A172 (cell line): ENCODE measurements at places on chromosomes 7 and 10.

DNA sequence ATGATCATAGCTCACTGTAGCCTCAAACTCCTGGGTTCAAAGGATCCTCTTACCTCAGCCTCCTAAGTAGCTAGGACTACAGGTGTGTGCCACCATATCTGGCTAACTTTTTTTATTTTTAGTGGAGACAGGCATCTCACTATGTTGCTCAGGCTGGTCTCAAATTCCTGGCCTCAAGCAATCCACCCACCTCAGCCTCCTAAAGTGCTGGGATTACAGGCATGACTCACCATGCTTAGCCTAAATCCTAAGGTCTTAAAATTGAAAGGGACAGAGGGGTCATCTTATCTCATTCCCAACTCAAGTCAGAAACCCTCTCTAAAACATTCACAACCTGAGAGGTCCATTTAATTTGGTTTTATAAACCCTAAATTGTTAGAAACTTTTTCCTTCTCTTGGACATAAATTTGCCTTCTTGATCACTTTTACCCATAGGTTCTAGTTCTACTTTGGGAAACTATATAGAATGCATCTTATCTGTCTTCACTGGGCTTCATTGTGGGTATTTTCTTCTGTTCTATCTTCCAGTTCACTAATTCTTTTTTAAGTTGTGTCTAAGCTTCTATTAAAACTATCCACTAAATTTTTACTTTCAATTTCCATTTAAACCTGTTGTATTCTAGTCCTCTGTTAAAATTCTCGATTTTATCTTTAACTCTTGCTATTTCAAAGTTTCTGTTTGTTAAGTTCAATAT lies 183.4 kb upstream of the KAT6B start:
- DNase-seq = no peak

GRCh38 chr10:95242581-95243317 lies 48.1 kb downstream of the PDLIM1 start:
- peak; percentile 76 for DNase-seq

- no peak for DNase-seq
Observed at GRCh38 chr10:10869592-10869991, 148.1 kb upstream of the CELF2 start.

- DNase-seq = no peak
Observed at GRCh38 chr10:124509880-124510632, 48.4 kb downstream of the LHPP start.

DNA sequence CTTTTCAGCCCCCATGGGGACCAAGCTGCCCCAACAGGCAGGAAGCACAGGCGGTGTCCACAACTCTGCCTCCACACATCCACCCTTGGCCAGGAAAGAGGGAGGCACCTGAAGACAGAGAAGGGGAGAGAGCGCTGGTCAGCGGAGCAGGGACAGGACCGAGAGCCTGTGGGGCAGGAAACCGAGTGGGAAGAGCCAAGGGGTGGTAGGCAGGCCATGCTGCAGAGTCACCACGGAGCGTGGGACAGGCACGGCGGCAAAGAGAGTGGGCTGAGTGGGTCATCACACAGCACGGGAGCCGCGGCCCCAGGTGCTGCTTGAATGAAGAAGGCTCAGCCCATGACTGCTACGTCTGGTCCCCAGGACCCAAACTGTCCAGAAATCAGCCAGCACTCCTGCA lies 109.8 kb downstream of the PTPRN2 start:
- no peak for DNase-seq

- no peak for DNase-seq
Observed at GRCh38 chr7:138979226-138979979, 1.8 kb downstream of the KIAA1549 start.

DNA sequence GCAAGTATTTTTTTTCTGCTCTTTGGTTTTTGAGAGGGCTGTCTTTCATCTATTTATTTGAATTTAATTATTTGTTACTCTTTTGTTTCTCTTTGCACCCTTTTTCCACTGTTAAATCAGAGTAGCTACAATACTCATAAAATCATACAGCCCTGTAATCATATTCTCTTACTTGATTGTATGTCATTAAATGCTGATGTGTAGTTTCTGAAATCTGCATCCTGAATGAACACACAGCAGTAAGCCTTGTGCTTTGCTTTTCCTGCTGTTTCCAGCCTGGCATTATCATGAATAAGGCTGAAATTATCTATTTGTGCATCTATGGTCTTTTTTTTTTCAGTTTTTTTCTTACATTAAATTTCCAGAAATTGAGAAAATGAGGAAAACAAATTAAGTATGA lies 4.1 kb downstream of the LRRC18 start:
- DNase-seq = no peak

- no peak for DNase-seq
Observed at GRCh38 chr7:7219216-7219615, 36.9 kb downstream of the C1GALT1 start.

GRCh38 chr10:69716711-69717560 lies 84.8 kb upstream of the COL13A1 start:
- DNase-seq = peak; percentile 48

GRCh38 chr10:85318809-85319807 lies 990.7 kb downstream of the CCSER2 start:
- peak; percentile 72 for DNase-seq

DNA sequence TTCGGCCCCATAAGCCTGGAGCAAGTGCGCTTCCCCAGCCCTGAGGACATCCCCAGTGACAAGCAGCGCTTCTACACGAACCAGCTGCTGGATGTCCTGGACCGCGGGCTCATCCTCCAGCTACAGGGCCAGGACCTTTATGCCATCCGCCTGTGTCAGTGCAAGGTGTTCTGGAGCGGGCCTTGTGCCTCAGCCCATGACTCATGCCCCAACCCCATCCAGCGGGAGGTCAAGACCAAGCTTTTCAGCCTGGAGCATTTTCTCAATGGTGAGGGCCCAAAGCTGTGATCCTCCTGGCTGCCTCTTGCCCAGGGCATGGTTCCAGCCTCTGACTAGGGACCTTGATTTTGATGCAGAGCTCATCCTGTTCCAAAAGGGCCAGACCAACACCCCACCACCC lies 10.1 kb downstream of the IRF5 start:
- peak; percentile 4 for DNase-seq

DNA sequence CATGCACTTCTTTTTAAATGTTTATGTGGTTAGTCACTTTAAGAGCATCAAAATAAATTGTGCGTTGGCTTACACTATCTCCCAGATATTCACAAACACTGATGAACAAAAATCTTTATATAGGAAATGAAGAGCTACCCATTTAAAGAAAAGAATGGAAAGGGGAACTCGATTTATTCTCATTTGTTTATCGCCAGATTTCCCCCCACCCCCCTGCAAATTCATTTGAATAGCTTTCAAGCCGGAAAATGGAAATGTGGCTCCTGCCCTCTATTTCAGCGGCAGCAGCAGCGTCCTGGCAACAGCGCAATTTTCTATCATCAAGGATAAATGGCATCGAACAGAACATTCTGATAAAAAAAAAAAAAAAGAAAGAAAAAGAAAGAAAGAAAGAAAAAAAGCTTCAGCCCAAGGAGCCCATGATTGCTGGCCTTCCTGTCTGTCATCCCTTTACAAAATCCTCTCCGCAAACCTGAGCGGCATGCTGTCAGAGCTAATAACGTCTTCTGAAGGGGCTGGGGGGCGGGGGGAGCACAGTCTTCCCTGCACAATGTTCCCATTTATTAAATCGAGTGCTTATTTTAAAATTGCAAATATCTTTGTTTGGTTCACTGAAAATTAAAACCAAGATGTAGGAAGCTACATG lies 13.7 kb upstream of the DLX6 start:
- no peak for DNase-seq

GRCh38 chr10:97353945-97354344 lies 19.4 kb upstream of the FRAT2 start:
- no peak for DNase-seq

DNA sequence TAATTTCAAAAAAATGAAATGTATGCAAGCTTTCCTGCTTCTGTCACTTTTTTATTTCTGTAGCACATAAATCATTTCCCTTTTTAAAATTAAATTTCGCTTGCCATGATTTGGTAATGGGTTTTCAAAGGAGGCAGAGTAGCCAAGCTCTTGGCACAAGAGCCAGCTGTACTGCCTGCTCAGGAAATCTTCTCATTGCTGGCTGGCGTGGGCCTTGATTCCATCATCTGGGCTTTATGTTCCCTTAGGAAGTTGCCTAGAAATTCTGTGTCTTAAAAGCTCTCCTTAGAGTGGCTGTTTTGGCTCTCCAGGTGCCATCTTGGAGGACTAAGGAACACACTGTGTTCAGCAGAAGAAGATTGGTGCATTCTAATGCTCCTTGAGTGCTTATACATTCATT lies 107.4 kb downstream of the ARID5B start:
- DNase-seq = no peak

DNA sequence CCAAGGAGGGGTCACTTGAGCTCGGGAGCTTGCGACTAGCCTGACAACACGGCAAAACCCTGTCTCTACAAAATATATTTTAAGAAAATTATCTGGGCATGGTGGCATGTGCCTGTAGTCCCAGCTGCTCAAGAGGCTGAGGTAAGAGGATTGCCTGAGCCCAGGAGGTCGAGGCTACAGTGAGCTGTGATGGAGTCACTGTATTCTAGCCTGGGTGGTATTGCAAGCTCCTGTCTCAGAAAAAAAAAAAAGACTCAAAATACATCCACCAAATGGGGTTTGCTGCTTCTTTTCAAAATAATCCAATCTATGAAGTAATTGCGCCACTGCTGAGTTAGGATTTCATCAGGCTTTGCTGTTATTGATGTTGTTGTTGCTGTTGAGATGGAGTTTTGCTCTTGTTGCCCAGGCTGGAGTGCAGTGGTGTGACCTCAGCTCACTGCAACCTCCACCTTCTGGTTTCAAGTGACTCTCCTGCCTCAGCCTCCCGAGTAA lies 11.1 kb upstream of the VIM start:
- no peak for DNase-seq

GRCh38 chr7:37703361-37703760 lies 19.8 kb downstream of the GPR141 start:
- no peak for DNase-seq

- DNase-seq = peak; percentile 69
Observed at GRCh38 chr7:148914208-148914777, 30.2 kb upstream of the EZH2 start.

GRCh38 chr10:10482613-10483012 lies 535.1 kb upstream of the CELF2 start:
- no peak for DNase-seq

DNA sequence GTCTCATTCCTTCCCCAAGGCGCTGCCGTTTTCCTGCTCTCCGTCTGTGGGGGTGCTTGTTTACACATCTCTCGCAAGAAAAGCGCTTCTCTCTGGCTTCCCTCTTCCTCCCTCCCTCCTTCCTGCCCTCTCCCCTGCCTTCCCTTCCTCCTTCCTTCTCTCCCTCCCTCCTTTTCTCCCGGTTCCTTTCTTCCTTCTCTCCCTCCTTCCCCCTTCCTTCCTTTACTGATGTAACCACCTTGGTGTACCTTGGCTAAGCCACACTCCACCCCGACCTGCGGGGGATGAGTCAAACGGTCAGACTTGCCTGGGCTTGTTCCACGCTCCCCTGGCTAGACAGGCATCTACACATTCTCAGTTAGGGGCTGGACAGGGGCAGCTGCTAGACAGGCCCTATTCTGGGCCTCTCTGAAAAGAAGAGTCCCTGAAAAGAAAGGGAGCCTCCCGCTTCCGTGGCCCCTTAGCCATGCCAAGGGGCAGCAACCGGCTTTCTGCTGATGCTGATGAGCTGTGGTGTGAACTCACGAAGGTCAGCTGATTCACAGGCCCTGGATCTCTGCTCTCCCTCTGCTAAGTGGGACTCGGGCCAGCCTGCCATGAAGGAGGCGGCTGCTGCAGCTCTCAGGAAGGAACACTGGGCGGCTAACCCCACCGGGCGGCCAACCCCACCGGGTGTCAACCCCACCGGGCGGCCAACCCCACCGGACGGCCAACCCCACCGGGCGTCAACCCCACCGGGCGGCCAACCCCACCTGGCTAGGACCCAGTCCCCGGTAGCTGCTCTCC lies 216.8 kb downstream of the TCERG1L start:
- no peak for DNase-seq

- DNase-seq = peak; percentile 64
Observed at GRCh38 chr10:71319042-71319799, at the start of gene SLC29A3. TSS of gene SLC29A3 (plus strand) at chr10:71319259. CDS start at chr10:71319310, 51 bp downstream.

DNA sequence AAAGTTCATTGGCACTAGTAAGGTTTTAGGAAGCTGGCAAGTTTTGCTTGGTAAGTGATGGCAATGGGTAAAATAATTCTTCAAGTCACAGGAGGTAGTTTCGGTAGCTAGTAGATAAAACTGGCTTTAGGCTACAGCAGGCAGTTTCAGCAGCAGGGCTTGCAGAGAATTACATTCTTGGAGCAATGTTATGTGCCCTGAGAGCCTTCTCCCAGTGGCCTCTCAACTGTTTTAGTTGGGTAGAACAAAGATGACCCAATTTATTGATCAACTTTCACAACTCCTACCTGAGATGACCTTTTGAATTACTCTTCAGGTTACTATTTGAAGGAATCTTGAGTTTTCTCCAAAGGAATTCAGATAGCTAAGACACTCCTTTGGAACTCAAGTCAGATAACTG lies 16.4 kb upstream of the NFE2L3 start:
- no peak for DNase-seq

DNA sequence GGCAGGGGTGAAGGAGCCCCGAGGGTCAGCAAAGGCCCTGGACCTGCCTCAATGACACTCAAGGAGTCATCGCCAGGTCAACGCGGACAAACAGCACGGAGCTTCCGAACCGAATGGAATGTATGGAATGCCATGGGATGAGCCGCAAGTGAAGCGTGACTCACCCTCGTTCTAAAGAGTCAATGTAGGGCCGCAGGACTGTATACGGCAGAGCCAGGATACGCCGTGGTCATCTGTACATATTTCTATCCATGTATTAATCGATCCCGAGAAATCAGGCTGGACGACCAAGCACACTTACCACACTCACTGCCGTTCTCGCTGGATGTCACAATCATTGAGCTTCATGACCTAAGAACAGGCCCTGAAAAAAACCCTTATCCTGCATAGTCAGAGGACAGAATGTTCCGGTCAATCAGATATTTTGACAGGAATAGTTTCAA lies 4.3 kb downstream of the SNX8 start:
- peak; percentile 95 for DNase-seq

GRCh38 chr10:114388275-114388674 lies 16.0 kb downstream of the AFAP1L2 start:
- DNase-seq = no peak

DNA sequence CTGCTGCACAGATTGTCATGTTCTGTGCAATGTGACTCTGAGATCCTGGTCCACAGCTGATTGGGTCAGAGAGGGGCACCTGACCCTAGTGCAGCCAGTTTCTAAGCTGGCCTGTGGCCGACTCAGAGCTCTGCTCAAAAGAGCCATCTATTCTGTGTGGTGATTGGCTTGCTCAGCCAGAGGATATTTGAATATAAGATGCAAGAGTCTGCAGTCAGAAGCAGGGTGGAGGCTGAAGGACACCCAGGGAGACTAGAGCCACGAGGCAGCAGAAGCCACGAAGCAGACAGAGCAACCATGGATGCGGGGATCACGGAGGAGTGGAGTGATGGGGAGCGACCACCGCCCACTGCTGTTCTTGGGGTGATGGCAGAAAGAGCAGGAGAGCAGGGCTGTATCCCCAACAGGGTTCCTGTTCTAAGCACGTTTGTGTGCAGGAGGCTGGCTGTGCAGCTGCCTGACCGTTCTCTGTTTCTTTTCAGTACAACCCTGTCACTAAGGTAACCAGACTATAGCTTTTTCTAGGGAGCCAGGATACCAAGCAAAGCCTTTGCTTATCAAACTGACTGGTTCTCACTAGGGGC lies 19.5 kb upstream of the RHEB start:
- DNase-seq = no peak

- DNase-seq = peak; percentile 51
Observed at GRCh38 chr10:44628921-44629320, 244.0 kb upstream of the CXCL12 start.

GRCh38 chr10:34017281-34017680 lies 682.8 kb upstream of the NRP1 start:
- no peak for DNase-seq

GRCh38 chr10:11162828-11163599 lies 145.3 kb downstream of the CELF2 start:
- DNase-seq = no peak

GRCh38 chr10:77671594-77672252 lies 34.1 kb upstream of the KCNMA1 start:
- DNase-seq = no peak
